ENCODE measurements at places on chromosomes 11 and 22.

- no peak for DNase-seq
These were observed 33.1 kb upstream of the ELF5 start for GRCh38 chr11:34546511-34547209.

DNA sequence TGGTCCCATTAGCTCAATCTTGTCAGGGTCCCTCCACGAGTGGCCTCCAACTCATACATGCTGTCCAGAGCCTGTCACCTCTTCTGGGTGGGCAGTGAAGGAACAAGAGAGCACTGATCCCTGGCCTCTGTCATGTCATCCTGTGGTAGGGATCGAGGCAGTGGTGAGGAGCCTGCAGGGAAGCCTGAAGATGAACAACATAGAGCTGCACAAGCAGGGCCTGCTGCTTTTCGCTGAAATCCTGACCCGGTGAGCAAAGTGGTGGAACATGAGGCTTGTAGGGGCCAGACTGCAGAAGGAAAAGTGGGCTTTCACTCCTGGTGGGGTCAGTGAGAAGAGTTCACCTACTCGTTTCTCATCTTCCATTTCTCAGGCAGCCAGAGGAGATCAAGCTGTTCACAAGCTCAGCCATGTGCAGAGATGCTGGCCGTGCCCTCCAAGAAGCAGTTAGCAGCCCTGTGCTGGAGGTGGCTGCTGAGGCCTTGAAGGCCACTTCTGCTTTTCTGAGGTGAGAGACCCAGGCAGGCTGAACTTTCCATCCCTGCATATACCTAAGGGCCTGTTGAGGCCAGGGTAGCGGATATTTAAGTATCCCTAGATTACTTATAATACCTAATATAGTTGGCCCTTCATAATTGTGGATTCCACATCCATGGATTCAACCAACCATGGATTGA is 32.9 kb downstream of the MEI1 start:
- DNase-seq = no peak

DNA sequence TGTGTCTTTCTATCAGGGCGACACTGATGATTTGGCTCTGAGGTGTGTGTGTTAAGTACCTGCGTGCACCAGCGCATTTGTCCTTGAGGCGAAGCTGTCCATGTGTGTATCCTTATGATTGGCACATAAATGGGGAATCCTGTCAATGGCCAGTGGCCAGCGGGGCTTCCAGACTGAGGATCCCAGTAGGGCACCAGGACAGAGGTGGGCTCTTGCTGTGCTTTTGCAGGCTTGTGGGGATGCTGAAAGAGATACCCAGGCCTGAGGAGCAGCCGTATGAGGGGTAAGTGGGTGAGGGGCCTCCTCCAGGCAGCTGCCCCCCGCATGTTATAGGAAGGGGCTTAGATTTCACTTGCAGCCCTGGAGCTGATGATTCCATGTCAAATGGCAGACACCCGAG is 156.8 kb downstream of the ST3GAL4 start:
- DNase-seq = no peak

GRCh38 chr11:16759857-16760508 is 21.5 kb downstream of the C11orf58 start:
- no peak for DNase-seq

Measured in activated CD8-positive, alpha-beta memory T cell treated with anti-CD3 and anti-CD28 coated beads, Interleukin-2, amount 10 ng/mL, durations not matched to agents 7 days and 5 days (primary cell).